ENCODE measurements at places on chromosomes 1 and 21. TPM values are rescaled to one million over a fixed set of nuclear protein-coding genes. Genes with fewer than 3 reads are reported as not detected.

DNA sequence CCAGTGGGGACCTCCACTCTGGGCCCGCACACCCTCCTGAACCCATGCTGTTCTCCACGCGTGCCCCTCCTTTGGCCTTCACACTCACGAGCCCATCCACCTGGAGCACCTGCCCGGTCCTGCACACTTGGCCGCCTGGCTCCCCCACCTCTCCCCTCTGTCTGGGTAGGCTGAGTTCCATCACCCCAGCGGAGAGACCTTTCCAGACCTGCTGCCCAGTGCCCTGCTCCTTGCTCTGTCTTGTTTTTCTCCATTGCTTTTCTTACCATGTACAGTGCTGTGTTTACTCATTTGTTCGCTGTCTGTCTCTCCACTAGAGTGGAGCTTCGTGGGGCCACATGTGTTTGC lies 351.0 kb upstream of the VAMP3 start:
- no peak for DNase-seq

DNA sequence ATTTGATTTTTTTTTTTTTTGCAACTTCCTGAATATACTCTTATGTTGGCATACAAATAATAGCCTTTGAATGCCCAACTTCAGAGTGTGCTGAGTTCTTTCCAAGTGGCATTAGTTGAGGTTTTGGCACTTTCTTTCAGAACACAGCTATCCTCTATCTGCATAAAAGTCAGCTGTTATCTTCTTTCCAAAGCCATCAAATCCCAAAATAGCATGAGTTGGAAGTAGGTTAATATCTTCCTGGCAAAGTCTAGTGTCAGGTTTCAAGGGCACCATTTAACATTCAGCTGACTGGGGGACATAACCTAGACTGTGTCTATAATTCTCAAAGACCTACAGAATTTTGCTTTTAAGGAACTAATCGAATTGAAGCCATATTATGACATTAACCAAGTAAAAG lies 223.9 kb downstream of the PLPP3 start:
- DNase-seq = no peak

- no peak for DNase-seq
These were observed 126.5 kb downstream of the PBX1 start for GRCh38 chr1:164685266-164686035.

- DNase-seq = no peak
These were observed 120.7 kb downstream of the ITSN1 start for GRCh38 chr21:33762803-33763581.

DNA sequence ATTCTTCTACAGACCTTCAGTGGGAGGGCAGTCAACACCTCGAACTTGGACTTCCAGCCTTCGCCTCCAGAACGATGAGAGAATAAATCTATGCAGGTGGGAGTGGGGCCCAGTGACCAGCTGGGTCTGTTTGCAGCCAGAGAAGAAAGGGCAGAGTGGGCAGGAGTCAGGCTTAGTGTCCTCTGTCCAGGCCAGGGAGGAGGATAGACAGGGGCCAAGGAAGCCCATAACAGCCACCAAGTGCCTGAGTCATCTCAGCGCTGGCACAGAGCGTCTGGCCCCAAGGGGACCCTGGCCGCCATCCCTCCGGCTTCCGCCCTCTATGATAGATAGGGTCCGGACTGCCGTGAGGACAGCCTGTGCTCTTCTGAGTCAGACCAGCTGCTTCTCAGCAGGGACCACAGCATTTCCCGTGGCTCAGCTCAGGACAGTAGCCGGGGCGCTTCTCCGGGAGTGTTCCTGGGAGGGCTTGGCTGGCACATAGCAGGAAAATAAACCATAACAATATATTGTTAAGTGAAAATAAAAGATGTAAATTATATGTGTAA lies 133.1 kb upstream of the C1orf174 start:
- DNase-seq = no peak

MCOLN3 gene
- total RNA-seq = 0.64 TPM

DNA sequence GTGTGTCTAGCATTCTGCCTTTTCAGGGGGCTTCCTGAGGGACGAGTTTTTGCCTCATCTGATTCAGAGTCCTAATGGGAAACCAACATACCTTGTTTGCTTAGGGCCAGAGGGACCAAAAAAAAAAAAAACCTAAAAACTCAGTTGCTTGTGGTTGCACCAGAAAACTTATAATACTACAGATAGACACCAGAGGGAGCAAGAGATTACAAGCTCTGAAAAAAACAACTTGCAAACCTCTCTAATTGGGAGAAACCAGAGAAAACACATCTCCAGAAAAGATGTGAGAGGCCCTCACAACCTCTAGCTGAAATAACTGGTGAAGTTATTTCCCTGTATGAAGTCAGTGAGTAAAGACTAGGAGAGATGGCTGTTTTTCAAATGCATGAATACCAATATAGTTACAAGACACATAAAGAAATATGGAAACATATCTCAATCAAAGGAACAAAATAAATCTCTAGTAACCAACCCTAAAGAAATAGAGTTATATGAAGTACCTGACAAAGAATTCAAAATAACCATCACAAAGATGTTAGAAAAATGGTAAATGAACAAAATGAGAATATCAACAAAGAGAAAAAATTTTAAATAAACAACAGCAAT lies 233.7 kb upstream of the NFIA start:
- DNase-seq = no peak

GRCh38 chr1:170131450-170131849 lies 14.3 kb upstream of the NTMT2 start:
- no peak for DNase-seq

DNA sequence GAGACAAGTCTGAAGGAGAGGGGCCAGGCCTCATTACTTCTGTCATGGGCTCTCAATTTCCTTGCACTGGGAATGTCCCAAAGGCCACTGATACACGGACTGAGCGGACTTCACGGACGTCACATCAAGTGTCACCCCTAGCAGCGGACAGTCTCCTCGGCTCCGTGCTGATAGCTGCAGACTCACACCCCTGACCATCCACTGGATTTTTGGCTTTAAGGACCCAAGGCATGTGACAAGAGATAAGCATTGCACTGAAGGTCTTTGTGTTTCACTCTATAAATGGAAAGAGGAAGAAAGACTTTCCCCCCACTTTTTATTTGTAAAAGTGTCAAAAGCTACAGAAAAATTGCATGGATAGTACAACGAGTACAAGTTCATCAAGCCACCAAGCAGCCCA lies 200.4 kb upstream of the FGGY start:
- no peak for DNase-seq

Data from cerebellum (tissue), 4 donors.